ENCODE measurements at places on chromosomes 1 and 21.
A peak's percentile ranks its signal among the peaks of the same experiment; 100 is the strongest.

DNA sequence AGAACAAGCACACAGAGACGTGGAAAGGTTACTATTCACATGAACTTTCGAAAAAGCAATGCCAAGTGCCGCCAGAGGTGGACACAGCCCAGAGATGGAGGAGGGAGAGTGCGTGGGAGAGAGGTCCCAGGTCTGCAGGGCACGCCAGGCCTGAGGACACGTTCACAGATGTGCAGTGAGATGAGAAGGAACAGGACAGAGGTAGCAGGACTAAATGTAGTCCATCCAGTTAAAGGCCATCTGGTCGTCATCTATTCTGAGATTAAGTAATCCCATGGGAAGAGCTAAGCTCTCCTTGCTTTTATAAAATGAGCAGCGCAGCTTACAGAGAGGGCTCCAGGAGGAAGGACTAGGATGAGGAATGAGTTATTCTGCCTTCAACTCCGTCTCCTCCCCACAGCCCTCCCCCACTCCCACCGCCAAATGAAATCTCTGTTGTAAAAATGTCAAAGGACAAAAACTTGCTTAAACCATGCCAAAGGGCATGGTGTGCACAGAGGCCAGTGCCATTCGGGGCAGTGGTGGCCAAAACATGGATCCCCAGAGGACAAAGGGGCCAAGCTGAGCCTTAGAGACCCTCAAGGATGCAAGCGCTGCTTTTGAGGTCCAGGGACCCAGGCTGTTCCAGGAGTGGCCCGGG lies 85.4 kb upstream of the SLC25A33 start:
- no peak for DNase-seq

GRCh38 chr1:57986432-57986831 lies 560.1 kb downstream of the OMA1 start:
- DNase-seq: no peak

- no peak for DNase-seq
Observed at GRCh38 chr1:109341944-109342930, 35.4 kb upstream of the MYBPHL start.

- no peak for DNase-seq
Observed at GRCh38 chr1:209260136-209260535, 323.4 kb upstream of the CAMK1G start.

GRCh38 chr1:9183898-9184297 lies 50.7 kb upstream of the H6PD start:
- DNase-seq: no peak

DNA sequence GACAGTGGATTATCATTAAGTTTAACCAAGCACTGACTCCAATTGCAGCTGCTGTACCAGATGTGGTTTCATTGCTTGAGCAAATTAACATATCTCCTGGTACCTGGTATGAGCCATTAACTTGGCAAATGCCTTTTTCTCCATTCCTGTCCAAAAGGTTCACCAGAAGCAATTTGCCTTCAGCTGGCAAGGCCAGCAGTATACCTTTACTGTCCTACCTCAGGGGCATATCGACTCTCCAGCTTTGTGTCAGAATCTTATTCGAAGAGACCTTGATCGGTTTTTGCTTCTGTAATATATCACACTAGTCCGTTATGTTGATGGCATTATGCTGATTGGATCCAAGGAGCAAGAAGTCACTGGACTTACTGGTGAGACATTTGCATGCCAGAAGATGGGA lies 9.5 kb upstream of the GTF2B start:
- no peak for DNase-seq

- no peak for DNase-seq
Observed at GRCh38 chr1:111739925-111740765, 950 bp upstream of the INKA2 start.

DNA sequence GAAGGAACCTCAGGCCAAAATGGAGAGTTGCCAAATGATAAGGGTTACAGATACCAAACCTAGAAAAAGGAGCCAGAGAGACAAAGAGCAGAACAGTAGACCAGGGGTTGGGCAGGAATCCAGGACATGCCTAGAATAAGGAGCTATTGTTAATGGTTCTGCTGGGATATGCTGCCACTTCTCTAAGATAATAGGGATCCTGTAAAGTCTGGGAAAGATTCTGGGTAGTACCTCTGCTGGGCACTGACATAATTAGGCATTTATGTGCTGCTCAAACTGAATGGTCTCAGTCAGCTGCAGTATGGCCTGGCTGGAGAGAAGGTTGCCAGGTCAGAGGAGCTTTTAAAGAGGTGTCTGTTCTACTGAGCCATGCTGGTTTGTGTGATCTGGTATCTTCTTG lies 19.9 kb upstream of the NRIP1 start:
- no peak for DNase-seq

GRCh38 chr1:115467790-115468189 lies 129.7 kb upstream of the NGF start:
- no peak for DNase-seq

- DNase-seq: no peak
Observed at GRCh38 chr1:97137862-97138514, 416.4 kb downstream of the PTBP2 start.

- no peak for DNase-seq
Observed at GRCh38 chr21:39318091-39318959, 4.9 kb upstream of the BRWD1 start.

GRCh38 chr1:42817440-42817767 lies 207 bp upstream of the SVBP start:
- no peak for DNase-seq

DNA sequence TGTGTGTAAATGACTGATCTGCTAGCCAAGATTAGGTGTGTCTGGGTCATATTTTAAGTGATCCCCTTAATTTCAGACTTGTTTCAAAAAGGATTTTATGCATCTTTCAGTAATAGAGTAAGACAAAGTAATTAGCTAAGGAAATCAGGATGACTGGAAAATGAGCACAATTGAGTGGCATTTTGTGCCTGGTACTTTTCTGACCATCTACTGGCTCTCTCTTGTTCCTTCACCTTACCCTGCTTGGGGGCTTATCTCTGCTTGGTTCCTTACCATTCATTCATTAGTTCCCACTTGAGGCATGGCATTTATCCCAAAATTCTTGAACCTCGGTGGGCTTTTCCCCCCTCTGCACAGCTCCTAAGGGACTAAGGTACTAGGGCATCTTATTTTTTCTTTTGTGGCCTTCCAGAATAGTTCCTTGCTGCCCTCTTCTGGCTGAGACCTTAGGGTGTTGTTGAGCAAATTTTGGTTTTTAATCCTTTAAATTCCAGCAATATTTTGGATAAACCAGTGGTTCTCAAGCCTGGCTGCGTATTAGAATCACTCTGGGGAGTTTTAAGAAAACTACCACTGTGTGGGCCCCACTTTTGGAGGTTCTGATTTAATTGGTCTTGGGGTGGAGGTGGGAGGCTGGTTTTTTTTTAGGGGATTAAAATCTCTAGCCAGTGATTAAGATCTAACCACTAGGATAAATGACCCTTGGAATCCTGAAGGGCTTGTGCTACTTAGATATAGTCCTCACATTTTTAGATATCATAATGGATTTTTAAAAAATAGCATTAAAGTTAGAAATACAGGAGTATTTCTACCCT lies 50.8 kb downstream of the HS2ST1 start:
- no peak for DNase-seq

DNA sequence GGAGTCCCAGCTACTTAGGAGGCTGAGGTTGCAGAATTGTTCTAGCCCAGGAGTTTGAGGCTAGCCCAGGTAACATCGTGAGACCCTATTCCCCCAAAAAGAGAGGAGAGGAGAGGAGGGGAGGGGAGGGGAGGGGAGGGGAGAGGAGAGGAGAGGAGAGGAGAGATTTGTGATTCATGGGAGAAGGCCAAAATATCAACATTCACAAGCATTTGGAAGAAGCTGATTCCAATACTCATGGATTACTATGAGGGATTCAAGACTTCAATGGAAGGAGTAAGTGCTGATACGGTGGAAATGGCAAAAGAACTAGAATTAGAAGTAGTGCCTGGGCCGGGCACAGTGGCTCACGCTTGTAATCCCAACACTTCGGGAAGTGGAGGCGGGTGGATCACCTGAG lies 187.8 kb downstream of the EIF4G3 start:
- no peak for DNase-seq

GRCh38 chr21:42827588-42827987 lies 51.8 kb downstream of the WDR4 start:
- DNase-seq: no peak

DNA sequence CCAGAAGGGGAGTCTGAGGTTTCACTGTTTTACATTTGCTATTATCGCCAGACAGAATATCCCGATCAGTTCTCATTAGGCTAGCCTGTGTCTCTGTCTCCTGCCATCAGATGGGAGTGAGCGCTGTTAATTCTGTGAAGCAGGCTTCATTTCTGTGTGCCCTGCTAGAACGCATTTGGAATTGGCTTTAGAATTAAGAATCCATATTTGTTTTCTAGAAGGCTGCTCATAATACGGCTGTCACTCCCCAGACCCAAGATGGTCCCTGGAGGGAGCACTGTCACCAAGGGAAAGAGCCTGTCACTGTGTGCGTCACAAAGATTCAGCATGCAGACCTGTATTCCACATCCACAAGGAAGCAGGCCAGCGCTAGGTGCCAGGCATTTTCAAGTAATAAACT lies 49.2 kb downstream of the CASQ2 start:
- DNase-seq: no peak

DNA sequence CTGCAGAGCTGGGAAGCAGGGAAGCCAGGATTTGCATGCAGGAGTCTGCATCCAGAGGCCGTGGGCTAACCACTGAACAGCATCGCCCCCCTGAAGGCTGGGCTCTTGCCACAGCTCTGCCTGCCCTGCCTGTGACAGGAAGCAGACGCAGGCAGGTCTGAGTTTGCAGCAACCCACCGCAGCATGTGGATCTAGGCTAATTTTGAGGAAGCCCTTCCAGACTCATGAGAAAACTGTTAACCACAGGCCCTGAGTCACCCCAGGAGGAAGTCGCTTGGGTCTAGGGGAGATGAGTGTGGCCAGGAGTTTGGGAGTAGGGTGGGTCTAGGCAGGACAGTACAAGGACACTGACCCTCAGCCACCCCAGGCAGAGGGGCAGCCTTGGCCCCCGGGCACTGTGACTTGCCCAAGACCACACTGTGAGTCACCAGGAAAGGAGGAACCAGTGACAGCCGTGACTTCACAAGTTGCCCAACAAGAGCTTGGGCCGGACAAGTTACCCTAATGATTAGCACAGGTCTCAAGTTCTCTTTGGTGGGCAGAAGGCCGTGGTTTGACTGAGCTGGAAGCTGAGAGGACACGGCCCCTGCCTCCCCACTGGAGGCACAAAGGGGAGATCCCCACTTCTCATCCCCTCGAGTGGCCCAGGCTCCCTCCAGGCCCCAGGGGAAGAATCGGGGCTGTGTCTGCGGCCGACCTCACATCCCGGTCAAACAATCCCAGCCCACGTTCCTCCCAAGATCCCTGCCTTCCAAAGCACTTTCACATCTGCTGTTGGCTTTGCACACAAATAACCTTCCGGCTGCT lies 826 bp downstream of the LAPTM5 start:
- DNase-seq: peak; percentile 30

DNA sequence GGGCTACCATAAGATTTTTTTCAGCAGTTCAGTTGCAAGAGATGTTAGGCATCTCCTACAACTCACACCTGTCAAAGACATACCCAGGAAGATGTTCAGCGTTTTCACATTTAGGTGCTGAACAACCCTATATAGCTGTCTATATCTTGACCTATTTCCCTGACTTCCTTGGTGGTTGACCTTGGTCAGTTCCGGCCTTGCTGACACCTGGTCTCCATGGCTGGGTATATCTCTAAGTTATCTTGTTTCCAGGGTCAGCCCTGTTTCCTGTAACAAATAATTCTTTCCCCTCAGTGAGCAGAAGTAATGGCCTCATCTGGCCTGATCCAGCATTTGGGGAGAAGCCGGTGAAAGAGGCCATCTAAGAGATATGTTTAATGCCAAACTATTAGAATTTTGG lies 2.4 kb upstream of the BTG2 start:
- no peak for DNase-seq

- DNase-seq: no peak
Observed at GRCh38 chr1:174766727-174767126, 233.0 kb upstream of the CACYBP start.

GRCh38 chr1:247335882-247336281 lies 4.2 kb upstream of the ZNF496 start:
- no peak for DNase-seq

DNA sequence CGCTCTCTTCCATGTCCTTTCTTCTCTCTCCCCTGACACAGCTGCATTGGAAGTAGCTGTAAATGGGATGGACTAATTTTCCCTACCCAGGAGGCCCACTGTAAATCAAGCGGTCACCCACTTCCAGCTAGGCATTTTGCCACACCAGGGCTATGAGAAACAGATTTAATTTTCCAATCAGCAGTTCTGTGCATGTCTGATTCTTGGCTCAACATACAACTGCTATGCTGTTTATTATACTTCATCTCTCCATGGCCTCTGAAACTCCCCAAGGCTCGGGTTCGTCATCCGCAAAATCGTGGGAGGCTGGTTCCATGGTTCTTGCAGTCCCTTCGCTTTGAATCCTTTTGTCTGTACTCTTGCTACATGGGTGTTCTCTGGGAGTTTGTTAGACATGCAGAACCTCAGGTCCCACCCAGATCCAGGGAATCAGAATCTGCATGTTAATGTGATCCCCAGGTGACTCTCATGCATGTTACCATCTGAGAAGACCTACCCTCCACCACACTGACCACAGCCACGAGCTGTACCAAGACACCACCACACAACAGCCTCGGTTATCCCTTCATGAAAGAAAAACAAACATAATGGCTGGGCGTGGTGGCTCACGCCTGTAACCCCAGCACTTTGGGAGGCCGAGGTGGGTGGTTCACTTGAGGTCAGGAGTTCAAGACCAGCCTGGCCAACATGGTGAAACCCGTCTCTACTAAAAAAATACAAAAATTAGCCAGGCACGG lies 190.5 kb downstream of the GABPA start:
- no peak for DNase-seq

- no peak for DNase-seq
Observed at GRCh38 chr1:240004086-240004749, 87.5 kb upstream of the FMN2 start.

DNA sequence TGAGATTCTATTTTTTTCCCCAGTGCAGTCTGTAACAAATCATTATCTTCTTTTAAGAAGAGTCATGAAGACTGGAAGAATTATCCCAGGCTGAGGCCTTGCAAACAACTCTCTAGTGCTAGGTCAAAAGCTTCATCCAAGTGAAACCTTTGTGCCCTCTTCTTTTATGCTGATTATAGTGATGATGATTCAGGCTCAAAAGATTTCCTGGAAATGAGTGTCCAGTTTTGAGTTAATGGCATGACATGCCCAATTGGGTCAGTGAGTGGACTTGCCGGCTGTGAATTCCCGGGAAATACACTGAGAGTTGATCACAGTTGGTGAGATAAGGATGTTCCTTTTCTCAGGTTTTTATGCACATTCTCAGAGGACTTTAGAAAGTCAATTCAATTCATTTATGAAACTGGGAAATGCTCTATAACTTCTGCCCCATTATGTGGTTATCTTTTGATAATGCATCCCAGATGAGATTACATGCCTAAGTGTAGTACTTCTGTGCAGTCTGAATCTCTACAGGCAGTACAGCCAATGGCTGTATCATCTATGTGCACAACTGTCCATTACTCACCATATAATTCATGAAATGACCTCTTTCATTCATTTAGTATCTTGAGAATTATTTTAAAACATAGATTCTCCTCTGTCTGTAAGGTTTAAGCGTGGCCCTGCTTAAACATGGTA lies 66.2 kb downstream of the S1PR1 start:
- no peak for DNase-seq

All from effector CD8-positive, alpha-beta T cell (primary cell).